ENCODE measurements at places on chromosomes 6 and 20.

- no peak for DNase-seq
Measured at GRCh38 chr6:157468054-157468453, 87.1 kb downstream of the ZDHHC14 start.

DNA sequence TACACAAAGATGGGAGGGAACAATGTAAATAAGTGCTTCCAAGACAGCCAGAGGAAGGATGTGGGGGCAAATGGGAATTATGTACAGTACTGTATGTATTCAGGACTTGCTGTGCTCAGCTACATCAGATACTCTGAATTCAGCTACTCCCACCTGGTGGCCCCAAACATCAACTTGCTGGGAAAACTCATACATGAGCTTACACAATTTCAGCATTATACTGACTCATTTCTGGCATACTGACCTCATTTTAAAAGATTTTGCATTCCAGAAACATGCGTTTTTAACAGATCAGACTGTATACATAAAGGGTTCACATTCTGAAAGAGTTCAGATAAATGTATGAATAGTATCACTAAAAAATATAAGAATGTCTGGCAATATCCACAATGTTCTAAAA is 59.7 kb downstream of the GPX5 start:
- DNase-seq, result no peak

- DNase-seq, result no peak
Measured at GRCh38 chr20:47024461-47024937, 129.9 kb downstream of the EYA2 start.

DNA sequence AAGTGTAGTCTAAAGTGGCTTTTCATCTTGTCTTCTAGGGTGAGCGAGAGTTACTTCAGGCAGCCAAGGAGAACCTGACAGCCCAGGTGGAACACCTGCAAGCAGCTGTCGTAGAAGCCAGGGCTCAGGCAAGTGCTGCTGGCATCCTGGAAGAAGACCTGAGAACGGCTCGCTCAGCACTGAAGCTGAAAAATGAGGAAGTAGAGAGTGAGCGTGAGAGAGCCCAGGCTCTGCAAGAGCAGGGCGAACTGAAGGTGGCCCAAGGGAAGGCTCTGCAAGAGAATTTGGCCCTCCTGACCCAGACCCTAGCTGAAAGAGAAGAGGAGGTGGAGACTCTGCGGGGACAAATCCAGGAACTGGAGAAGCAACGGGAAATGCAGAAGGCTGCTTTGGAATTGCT is 27.1 kb downstream of the C20orf173 start:
- DNase-seq, result no peak

- DNase-seq, result no peak
Measured at GRCh38 chr6:42889815-42890214, 10.4 kb downstream of the RPL7L1 start.

- DNase-seq, result no peak
Measured at GRCh38 chr20:47642118-47642517, 140.4 kb downstream of the NCOA3 start.

GRCh38 chr20:11769825-11770224 is 147.9 kb upstream of the BTBD3 start:
- no peak for DNase-seq

DNA sequence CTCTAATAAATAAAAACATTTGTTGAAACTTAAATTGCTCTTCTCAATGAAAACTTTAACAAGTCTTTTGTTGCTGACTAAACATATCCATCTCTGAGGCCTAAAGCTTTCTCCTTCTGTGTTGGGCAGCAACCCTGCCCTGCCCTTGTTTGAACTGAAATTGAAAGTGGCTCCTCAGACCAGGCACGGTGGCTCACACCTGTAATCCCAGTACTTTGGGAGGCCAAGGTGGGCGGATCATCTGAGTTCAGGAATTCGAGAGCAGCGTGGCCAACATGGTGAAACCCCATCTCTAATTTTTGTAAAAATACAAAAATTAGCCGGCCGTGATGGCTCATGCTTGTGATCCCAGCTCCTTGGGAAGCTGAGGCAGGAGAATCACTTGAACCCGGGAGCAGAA is 29.2 kb upstream of the GNRH2 start:
- no peak for DNase-seq

- DNase-seq, result no peak
Measured at GRCh38 chr6:163645560-163645959, 231.0 kb downstream of the QKI start.

DNA sequence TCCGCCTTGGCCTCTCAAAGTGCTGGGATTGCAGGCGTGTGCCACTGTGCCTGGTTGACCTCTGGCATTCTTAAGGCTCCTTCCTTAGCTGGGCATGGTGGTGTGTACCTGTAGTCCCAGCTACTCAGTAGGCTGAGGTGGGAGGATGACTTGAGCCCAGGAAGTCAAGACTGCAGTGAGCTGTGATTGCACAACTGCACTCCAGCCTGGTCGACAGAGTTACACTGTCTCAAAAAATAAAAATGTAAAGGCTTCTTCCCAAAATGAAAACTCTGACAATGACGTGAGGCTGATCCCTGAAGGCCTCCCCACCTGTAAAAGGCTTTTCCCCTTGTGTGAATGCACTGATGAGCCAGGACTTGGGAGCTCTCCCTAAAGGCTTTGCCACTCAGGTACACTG is 62.4 kb downstream of the ZBTB9 start:
- DNase-seq, result no peak

- DNase-seq, result no peak
Measured at GRCh38 chr6:36577301-36577700, 16.9 kb upstream of the SRSF3 start.

- no peak for DNase-seq
Measured at GRCh38 chr6:3913077-3913957, 64.1 kb downstream of the FAM50B start.

- DNase-seq, result no peak
Measured at GRCh38 chr6:151634336-151634720, 140.5 kb downstream of the CCDC170 start.

GRCh38 chr20:23530937-23531567 is 37.2 kb downstream of the CST9L start:
- DNase-seq, result no peak

GRCh38 chr20:48862279-48862678 is 34.5 kb upstream of the PREX1 start:
- no peak for DNase-seq

DNA sequence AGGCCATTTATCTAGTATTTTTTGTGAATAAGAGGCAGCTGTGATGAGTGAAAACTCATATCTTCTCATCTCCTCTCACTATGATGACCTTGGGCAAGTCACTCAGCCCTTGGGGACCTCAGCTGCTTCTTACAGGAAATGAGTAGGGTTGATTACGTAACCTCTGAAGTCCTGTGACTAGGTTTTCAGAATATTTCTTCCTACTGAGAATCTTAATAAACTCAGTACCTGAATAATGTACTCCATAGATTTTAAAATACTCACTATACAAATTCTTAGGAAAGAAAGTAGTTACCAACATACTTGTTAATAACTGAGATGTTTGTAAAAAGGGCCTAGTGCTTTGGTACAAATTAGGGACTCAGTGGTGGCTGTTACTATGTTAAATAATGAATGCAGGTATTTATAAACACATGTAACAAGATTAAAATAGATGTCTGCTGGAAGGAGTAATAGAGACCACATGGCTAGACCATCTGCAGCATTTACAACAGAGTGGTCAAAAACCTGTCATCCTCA is 60.9 kb downstream of the RPRD1B start:
- DNase-seq, result no peak

GRCh38 chr6:17602888-17603287 is 2.8 kb downstream of the FAM8A1 start:
- DNase-seq, result no peak
